ENCODE measurements at places on chromosomes 7 and 10.

GRCh38 chr10:11009471-11010308, 8.0 kb upstream of the CELF2 start:
- DNase-seq, result no peak

GRCh38 chr10:79905322-79906314, 43.3 kb downstream of the SFTPD start:
- peak; percentile 14 for DNase-seq

- DNase-seq, result no peak
Measured at GRCh38 chr10:94546049-94546900, 687 bp downstream of the HELLS start.

DNA sequence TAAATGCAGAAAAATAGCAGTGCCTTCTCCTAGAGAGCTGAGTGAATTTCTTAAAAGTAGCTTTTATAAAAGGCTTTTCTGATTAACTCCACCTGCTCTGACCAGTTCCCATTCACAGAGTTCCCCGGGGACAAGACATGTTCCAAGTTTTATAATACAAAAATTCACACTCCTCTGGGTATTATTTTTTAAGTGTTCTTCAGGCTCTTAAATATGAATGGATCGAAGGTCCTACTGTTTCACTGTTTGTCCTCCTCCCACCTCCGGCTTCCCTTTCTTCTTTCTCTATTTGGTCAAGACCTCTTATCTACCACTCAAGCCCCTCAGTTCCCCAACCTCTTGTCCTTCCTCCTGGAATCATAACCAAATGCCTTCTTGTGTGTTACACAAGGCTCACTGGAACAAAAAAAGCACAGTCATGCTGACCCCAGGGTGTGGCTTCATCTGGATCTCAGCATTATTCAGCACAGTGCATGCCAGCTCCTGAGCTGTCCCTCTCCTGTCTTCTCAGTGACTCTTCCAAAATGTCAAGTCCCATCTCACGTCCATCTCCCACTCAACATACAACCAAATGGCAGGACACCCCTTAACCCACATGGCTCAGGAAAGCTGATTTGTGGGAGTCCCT, 222.4 kb downstream of the SORCS1 start:
- no peak for DNase-seq

DNA sequence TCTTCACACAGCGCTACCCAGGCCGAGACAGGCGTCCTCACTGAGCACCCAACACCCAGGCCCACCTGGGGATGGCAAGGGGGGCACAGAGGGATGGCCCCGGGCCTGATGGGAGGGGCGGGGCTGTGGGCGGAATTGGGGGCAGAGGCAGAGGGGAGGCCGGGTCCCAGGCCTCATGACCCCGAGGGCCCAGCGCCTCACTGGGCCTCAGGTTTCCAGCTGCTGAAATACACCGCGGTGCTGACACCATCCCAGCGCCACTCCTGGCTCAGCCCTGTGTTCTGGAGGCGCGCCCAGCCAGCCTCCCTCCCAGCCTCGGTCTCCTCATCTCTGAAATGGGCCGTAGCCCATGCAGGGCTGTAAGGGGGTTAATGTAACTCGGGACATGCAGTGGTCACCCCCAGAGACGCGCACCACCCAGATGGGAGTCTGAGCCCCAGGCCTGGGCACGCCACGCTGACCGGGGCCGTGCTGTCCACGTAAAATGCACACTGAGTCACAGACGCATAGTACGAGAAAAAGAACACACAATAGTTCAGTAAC, 82.3 kb downstream of the UNCX start:
- no peak for DNase-seq

DNA sequence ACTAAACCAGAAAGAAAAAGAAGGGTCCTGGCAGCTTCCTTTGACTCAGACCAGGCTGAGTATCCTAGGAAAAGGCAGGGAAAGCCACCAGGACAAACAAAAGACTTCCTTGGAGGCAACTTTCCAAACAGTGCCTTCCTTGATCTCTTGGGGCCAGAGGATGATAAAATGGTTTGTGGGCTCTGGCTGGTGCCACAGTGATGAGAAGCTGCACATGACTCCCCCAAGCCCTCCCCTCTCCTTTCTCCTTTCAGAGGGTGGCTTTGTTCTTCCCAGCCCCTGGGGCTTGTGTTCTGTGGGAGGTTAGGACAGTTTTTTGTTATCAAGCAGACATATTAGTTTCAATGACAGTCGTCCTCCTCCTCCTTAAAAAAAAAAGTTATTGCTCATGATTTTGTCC, 183.2 kb downstream of the SEM1 start:
- no peak for DNase-seq

- no peak for DNase-seq
Measured at GRCh38 chr7:2860627-2861133, 16.6 kb upstream of the GNA12 start.

DNA sequence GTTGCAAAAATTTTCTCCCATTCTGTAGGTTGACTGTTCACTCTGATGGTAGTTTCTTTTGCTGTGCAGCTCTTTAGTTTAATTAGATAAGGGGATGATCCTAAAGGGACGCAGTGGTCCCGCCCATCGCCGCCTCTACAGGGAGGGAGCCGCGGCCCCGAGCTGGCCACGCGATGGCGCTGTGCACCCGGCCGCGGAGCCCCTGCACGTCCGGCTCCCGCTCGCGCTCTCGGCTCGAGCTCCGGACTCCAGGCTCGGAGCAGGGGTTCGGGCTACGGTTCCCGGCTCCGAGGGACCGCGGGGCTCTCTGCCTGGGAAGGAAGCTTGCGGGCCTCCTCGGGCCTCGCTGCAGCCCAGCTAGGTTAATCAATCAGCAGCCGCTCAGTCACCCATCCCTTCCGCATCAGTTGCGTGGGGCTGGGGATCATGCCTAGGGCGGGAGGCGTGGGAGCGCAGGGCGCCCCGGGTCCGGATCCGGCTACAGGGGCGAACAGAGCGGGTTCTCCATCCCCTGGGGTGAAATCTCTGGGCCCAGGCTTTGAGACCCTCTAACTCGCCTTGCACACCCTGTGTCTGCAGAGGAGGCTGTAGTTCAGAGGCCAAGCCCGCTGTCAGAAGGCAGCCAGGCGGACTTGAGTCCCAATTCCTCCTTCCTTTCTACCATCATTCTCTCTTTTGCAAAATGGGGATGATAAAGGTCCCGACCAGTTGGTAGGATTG, 97.9 kb downstream of the WDR11 start:
- no peak for DNase-seq

GRCh38 chr7:716222-716621, 10.3 kb upstream of the DNAAF5 start:
- no peak for DNase-seq

DNA sequence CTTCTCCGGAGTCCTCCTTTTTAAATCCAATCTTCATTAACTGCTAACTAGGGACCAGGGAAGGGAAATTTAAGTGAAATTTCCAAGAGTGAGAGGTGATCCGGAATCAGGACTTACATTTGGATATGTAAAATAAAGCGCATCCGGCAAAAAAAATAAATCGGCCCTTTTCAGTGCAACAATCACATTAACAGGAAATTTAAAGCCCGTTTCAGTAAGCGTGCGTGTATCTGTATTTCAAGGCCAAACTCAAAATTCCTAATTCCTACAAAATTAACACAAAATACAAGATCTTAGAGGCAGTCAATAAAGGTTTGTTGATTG, 771 bp downstream of the DNAJC9 start:
- no peak for DNase-seq

- no peak for DNase-seq
Measured at GRCh38 chr10:102312683-102313082, 67.4 kb downstream of the GBF1 start.

DNA sequence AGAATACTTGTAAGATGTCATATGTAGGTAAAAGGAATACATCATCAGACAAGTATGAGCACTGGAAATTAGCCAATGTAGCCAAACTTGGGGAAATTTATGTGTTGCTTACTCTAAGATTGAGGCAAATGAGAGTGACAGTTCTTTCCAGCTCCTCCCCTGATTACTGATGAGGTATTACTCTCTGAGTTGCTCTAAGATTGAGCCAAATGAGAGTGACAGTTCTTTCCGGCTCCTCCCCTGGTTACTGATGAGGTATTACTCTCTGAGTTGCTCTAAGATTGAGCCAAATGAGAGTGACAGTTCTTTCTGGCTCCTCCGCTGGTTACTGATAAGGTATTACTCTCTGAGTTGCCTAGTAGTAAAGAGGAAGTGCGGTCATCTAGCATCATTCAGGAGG, 435.8 kb downstream of the NRG3 start:
- no peak for DNase-seq

DNA sequence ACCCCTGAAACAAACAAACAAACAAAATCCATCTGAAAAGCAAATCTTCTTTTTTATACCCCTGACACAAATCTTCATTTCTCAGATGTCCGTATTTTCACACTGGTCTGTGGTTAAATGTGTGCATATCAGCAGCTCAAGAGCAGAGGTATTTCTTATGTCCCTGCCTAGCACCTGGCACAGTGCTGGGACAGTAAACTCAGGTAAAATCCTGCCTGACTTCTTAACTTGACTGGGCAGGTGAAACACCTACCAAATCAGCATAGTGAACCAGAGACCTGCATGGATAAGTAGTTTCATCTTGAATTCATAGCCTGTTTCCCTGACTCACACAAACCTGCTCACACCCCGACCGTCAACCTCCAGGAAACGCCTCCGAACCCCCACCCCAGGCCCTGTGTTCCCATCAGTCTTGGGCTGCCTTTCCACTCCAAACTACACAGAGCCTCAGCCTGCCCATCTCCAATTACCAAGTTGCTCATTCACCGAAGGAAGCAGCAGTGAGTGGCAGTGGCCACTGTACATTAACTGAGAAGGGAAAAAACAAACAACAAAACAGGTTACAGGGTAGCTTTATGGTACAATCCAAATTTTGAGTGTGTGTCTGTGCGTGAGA, 109.9 kb downstream of the HECTD2 start:
- no peak for DNase-seq

GRCh38 chr10:63935705-63936104, 414.5 kb downstream of the REEP3 start:
- no peak for DNase-seq

- peak; percentile 63 for DNase-seq
Measured at GRCh38 chr10:117186832-117187615, 10.3 kb upstream of the KCNK18 start.

DNA sequence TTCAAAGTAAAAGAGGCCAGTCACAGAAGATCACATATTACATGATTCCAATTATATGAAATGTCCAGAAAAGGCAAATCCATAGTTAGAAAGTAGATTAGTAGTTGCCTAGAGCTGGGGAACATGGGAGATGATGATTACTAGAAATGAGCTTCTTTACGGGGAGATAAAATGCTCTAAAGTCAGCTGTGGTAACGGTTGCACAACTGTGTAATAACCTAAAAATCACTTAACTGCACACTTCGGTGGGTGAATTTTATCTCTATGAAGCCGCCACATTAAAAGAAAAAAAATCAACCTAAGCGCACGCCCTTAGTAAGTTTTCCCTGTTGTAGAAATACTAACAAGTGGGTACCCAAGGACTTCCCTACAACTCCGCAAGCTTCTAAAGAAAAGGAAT, 15.9 kb downstream of the XRCC2 start:
- DNase-seq, result no peak

GRCh38 chr10:61901829-61902444, 438 bp downstream of the ARID5B start:
- no peak for DNase-seq

GRCh38 chr10:119526621-119527592, 15.6 kb downstream of the RGS10 start:
- DNase-seq, result no peak

Measured in kidney epithelial cell (primary cell).